ENCODE measurements at places on chromosomes 1 and 21.

DNA sequence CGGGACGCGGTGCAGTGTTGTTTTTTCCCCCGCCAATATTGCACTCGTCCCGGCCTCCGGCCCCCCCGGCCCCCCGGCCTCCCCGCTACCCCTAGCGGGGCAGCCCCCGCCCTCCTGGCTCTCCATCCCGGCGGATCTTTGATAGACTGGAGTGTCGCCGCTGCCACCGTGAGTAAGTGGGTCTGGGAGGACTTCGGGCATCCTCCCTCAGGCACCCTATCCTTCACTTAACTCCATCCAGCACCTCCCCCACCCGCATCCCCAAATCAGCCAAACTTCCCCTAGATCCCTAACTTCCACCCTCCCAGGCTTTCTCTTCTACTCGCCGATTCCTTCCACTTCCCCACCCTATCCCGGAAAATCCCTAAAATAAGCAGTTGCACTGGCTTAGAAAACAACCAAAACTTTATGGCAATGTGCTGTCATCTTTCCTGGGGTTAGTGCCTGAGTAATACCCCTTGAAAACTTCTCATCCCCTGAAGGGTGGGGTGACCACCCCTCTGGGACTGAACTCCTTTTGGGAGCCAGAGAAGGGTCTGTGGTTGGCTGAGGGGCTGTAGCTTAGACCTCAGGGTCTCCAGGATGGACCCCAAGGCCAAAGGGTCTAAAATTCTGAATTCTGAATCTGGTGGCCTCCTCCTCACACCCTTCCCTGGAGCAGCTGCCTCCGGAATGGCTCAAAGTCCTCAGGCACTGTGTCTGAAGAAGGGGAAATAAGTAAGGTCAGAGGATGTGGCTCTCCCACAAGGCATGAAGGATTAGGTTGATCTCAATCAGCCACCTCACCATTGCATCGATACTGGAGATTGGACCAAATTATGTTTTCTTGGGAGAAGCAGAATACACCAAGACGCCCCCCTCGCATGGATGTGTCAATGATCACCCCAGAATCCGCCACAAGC lies 12.2 kb downstream of the THBS3 start:
- no peak for DNase-seq

DNA sequence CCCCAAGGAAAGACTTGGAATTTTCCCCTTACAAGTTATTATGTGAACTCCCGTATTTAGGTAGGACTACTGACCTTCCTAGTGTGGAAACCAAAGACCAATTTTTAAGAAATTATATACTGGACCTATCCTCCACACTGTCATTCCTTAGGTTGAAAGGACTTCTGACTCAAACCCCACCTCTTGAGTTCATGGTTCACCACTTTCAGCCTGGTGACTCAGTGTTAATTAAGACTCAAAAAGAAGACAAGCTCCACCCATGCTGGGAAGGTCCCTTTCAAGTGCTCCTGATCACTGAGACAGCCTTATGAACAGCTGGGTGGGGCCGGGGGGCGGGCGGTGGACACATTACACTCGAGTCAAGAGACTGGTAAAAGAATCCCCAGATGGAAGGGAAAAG lies 113.2 kb downstream of the LRRC53 start:
- no peak for DNase-seq

GRCh38 chr21:15079269-15079668 lies 14.5 kb upstream of the NRIP1 start:
- DNase-seq: no peak

- DNase-seq: no peak
Measured at GRCh38 chr1:20262810-20263534, 27.7 kb upstream of the VWA5B1 start.

- DNase-seq: no peak
Measured at GRCh38 chr1:202888221-202888530, 773 bp downstream of the RABIF start.

GRCh38 chr1:1204998-1205768 lies 1.2 kb downstream of the TNFRSF18 start:
- no peak for DNase-seq

- DNase-seq: no peak
Measured at GRCh38 chr21:29304597-29304996, 5.9 kb downstream of the BACH1 start.

- DNase-seq: peak; percentile 98
Measured at GRCh38 chr1:45011837-45012638, at the start of gene UROD. TSS of gene UROD (plus strand) at chr1:45012254. CDS start at chr1:45012266, 12 bp downstream.

GRCh38 chr1:211538287-211538686 lies 40.7 kb downstream of the SLC30A1 start:
- no peak for DNase-seq

DNA sequence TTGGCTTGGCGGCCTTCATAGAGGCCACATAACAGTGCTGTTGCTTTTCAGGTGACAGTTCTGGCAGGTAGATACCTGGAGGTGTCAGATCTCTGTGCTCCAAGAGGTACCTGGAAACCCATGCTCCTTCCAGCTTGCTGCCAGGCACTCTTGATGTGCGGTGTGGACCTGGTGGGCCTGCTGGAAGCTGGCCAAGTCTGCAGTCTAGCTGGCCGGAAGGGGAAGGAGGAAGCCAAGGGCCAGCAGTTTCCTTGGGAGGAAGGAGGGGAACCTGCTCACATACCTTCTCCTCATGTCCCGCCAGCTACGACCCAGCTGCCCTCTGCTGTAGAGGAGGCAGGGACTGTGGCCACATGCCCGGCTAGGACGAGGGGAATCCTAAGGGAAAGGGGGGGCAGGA lies 166.4 kb upstream of the AJAP1 start:
- no peak for DNase-seq

GRCh38 chr1:221672239-221672645 lies 69.6 kb downstream of the DUSP10 start:
- peak; percentile 88 for DNase-seq

DNA sequence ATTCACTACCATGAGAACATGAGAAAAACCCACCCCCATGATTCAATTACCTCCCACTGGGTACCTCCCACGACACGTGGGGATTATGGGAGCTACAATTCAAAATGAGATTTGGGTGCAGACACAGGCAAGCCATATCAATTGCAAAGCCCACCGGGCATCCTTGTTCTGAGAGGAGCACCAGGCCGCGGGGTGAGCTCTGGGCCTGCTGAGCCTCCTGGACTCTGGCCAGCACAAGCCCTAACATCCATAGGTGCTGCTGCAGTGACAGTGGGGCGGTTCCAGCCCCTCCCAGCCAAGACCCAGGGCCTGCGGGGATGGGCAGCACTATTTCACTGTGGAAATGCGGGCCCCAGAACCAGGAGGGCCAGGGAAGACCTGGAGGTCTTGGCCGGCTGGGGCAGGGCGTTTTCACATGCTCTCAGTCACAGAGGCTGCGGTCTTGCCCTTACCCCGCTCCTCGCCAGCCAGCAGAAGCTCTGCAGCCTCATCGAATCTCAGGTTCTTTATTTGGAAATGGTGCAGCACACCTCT lies 103.8 kb downstream of the PCBP3 start:
- no peak for DNase-seq

GRCh38 chr1:2953688-2954285 lies 67.5 kb upstream of the ACTRT2 start:
- DNase-seq: no peak

DNA sequence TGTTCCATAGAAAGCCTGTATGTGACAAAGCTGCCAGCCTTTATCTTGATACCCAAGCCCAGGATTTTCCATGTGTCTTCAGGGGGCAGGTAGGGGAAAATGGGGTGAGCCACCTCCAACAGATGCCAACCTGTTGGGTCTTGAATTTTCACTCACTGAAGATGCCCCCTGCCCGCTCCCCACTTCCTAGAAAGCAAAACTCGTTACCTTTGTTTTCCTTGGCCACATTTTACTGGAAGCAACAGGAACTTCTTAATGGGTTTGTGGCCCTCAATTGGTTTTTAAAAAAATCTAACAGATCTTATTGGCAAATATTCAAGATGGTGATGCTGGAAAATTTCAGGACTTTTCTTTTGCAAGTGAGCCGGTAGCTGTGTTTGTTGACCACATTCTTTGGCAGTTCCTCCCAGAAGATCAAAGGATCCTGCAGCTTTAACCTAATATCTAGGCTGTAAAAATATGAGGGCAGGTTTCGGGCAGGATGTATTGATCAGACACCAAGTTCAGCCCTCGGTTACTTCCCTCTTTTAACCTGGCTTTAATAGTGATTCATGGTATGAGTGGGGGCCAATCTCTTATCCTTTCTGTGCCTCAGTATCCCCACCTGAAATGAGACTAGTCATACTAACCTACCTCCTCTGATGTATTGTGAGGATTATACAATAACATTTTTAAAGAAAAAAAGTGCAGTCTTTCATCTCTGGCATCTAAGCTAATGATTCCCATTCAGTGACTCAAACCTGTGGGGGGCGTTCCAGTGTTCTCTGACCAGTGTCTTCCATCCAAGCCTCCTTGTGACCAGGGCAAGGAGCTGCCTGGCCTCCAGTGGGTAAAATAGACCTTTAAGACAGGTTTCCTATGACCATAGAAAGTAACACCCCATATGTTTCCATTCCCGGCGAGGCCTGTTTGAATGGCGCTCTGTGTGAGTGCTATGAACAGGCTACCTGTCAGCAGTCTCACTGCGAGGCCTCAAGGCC lies 21.3 kb upstream of the GNPAT start:
- DNase-seq: no peak

GRCh38 chr1:67126111-67126746 lies 8.5 kb downstream of the C1orf141 start:
- peak; percentile 52 for DNase-seq

DNA sequence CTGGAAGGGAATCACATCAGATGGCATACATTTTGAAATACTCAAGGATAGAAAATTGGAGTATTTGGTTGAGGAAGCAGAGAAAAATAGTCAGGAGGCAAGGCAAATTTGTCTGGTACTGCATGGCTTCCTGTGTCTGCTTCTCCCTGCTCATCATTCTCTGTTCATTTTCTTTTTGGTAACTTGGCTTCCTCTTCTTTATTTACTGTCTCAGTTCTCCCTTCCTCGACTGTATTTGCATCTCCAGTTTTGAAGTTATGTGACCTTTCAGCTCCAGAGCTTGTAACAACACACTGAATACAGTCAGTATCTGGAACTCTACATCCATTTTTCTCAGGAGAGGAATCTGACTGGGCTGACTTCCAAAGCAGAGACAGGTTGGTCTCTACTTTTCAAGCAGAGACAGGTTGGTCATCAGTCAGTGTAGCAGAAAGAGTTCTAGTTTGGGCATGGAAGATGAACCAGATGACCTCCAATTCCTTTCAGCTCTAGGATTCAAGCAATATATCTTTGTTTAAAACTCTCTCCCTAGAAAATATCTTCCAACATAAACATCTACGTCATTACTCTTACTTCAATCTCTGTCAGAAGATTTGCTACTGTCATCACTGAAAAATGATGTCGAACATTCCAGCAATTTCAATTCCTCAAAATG lies 571.2 kb downstream of the ADGRL2 start:
- DNase-seq: no peak

GRCh38 chr1:80059940-80060339 lies 1053.4 kb upstream of the ADGRL4 start:
- peak; percentile 45 for DNase-seq

DNA sequence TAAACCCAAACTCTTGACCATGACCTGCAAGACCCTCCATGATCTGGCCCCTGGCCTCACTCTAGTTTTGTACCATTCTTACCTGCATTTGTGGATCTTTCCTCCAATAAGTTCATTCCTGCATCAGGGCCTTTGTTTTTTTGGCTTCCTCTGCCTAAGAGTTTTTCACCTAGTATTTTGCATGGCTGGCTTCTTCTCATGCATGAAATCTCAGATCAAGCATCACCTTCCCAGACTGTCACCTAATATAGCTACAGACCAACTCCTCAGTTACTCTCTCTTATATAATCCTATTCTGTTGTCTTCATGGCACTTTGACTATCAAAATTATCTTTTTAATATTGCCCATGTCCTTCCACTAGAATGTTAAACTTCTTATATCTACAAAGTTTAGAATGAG lies 54.2 kb downstream of the BTBD8 start:
- DNase-seq: no peak

GRCh38 chr1:212040629-212041412 lies 5.3 kb downstream of the DTL start:
- DNase-seq: no peak

DNA sequence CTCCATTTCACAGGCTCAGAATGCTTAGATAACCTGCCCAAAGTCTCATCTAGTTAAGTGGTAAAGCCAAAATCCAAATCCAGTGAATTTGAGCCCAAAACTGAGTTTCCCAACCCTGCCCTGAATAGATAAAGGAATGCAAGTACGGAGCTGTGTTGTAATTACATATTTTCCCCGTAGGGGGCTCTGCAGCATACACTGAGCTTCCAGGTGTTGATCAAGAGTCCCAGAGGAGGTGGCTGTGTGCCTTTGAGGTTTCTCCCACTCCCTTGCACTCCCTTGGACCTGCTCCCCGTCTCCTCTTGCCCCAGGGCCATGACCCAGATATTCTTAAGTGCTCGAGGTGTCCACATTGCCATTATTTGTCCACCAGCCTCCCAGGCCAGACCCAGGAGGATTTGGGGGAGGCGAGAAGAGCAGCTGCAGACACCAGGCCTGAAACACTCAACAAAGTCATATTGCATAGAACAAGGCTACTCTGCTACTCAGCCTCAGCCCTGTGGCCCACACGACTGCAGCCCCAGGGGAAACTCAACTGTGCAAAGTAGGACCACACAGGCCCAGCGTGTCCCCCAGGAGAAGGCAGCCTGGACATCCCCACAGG lies 18.4 kb upstream of the LY9 start:
- peak; percentile 35 for DNase-seq

GRCh38 chr1:1989789-1990188 lies 13.8 kb downstream of the CFAP74 start:
- DNase-seq: peak; percentile 57

DNA sequence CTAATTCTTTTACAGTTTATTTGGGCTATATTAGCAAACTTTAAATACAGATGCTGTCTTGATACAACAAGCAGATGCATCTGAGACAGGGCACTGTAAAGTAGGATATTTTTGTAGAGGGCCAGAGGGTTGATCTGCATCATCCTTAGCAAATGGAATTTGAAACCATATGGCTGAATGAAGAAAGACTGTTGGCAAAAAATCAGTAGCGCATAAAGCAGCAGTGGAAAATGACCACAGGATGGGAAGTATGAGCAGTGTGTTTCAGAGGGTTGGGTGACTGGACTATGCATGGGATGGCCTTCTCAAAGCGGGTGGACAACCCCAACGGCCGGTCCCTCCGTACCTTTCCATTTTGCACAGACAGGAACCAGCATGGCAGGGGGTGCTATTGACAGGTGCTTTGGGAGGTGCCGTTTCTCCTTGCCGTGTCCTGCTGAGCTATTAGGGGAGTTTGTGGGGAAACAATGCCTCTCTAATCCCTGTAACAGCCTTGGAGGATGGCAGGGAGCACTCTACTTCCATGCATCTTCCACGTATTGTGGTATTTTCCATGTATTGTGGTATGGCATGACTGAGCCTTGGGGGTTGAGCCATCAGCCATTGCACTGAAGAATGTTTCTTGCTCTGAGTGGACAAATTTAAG lies 5.9 kb downstream of the LRRC8B start:
- no peak for DNase-seq

- DNase-seq: no peak
Measured at GRCh38 chr1:57109247-57109646, 143.4 kb upstream of the C8B start.

DNA sequence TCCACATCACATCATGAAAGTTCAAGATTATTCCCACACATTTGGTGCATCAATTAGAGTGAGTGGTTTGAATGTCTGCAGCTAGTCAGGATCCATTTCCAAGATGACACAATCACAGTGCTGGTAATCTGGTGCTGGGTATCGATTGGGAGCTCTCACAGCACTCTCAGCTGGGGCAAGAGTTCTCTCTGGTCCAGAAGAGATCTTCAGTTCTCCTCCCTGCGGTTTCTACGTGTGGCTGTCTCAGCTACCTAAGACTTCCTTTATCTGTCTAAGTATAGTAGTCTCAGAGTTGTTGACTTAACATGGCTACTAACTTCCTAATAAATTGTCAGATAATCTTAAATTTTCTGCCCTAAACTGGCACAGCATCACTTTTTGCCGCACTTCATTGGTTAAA lies 358.0 kb upstream of the BRINP3 start:
- DNase-seq: no peak
